ENCODE measurements at places on chromosomes 12 and 14. TPM values are rescaled to one million over a fixed set of nuclear protein-coding genes. Genes with fewer than 3 reads are reported as not detected.

CLEC14A gene
- not detected for total RNA-seq

KRT72 gene
- total RNA-seq: not detected

LRP1-AS gene
- total RNA-seq: not detected

CLEC4C gene
- not detected for total RNA-seq

ASB2 gene
- not detected for total RNA-seq

FGF23 gene
- total RNA-seq: not detected

SLCO1B3 gene
- not detected for total RNA-seq

KRT79 gene
- not detected for total RNA-seq

PDE6H gene
- total RNA-seq: not detected

RND1 gene
- total RNA-seq: not detected

NPFF gene
- not detected for total RNA-seq

DNA sequence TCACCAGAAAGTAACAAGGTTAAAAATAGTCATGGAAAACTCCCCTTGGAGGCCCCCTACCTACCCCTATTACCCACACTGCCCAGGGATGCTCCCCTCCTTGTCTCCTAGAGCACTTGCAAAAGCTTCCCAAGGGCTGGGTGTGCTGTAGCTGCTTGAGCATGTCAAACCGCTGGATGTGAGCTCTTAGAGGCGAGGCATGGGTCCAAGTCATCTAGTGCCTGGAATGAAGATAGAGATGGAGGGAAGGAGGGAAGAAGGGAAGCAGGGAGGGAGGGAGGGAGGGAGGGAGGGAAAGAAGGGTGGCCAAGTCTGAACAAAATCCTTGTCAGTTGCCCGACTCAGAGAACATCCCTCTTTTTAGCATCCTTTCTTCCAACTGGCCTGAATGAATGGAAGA lies 43.1 kb downstream of the LTBP2 start:
- no peak for DNase-seq

DNA sequence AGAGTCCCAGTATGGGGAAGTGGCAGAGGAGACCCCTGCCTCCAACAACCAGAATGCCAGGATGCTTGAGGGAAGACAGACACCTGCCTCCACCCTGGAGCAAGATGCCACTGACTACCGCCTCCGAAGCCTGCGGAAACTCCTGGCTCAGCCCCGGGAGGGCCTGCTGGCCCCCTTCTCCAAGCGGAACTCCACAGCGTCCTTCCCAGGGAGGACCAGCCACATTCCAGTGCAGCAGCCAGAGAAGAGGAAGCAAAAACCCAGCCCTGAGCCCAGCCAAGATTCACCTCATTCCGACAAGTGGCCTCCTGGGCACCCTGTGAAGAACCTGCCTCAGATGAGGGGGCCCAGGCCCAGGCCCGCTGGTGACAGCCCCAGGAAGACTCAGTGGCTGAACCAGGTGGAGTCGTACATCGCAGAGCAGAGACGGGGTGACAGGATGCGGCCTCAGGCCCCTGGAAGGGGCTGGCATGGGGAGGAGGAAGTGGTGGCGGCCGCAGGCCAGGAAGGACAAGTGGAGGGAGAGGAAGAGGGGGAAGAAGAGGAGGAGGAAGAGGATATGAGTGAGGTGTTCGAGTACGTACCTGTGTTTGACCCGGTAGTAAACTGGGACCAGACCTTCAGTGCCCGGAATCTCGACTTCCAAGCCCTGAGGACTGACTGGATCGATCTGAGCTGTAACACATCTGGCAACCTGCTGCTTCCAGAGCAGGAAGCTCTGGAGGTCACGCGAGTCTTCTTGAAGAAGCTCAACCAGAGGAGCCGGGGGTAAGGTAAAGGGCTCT lies 93.7 kb downstream of the B4GALNT3 start:
- DNase-seq: no peak

DNA sequence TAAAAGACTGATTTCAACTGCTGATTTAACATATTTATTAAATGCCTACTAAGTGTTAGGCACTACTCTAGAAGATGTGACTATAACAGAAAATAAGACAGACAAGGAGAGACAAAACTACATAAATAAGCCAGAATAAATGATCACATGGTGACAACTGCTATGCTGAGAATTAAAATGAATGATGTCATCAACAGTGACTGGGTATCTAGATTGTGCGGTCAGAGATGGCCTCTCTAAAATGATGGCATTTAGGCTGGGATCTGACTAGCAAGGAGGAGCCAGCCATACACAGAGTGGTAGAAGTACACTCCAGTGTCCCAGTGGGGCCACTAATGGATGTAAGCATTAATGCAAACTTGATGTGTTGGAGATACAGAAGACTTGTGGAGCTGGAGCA lies 37.6 kb upstream of the SOX5 start:
- no peak for DNase-seq

DNA sequence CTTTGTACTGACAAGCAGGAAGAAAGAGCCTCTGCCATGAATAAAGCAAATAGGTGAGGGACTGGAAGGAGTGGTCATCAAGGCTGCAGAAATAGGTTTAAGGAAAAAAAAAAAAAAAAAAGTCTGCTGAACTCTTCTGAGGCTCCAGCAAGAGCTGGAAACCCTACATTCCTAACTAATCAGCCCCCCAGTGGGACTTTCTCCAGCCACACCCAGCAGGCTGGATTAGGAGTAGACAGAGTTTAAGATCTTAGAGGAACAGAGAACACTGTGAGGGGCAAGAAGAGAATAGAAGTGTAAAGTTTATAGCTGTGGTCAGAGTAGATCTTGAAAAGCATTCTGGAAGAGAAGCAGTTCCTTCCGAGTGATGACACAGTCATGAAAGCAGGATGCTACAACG lies 66.4 kb downstream of the ATXN2 start:
- DNase-seq: no peak

- DNase-seq: no peak
These were observed 12.4 kb downstream of the PPP1R13B start for GRCh38 chr14:103834956-103835355.

GRCh38 chr12:19120795-19121194 lies 8.7 kb upstream of the PLEKHA5 start:
- DNase-seq: peak; percentile 34

- no peak for DNase-seq
These were observed 491.1 kb upstream of the RGS6 start for GRCh38 chr14:71441126-71441525.

GRCh38 chr14:66369157-66369697 lies 116.9 kb upstream of the CCDC196 start:
- no peak for DNase-seq

DNA sequence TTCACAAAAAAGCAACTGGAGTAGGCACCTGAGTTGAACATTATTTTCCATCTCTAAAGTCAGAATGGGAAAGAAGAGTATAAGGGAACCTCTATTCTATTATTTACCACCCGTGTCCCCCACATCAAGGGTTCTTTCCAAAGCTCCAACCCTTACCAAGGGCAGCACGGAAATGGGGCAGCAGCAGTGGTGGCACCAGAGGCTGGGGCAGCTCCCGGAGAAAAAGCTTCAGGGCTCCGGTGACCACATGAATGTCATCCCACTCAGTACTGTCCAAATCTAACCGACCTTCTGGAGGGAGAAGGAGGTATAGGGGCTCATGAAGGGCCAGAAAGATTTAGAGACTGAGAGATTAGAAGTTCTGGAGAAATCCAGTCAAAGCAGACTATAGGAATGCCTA lies 5.8 kb downstream of the ARHGAP9 start:
- no peak for DNase-seq

DNA sequence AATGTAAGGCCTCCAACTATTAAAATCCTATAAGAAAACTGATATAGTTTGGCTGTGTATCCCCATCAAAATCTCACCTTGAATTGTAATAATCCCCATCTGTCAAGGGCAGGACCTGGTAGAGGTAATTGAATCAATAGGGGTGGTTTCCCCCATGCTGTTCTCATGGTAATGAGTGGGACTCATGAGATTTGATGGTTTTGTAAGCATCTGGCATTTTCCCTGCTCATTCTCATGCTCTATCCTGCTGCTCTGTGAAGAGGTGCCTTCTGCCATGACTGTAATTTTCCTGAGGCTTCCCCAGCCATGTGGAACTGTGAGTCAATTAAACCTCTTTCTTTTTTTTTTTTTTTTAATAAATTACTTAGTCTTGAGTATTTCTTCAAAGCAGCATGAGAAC lies 31.9 kb downstream of the TSPAN19 start:
- no peak for DNase-seq

DNA sequence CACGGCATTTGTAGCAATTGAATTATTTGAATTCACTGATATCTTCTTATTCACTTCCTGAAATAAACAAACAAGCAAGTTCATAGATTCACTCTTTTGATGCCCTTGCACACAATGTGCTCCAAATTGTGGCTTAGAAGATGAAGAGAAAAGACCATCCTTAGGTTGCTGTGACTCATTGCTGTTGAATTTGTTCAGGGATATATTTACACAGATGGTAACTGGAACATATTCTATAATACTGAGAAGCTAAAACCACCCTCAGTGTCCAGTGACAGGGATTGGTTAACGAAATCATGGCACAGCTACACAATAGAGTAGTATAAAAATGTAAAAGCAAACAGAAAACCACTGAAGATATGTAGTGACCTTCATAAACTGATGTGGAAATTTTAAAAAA lies 3.1 kb downstream of the PRB4 start:
- DNase-seq: peak; percentile 39

- no peak for DNase-seq
These were observed 1.9 kb upstream of the HOXC5 start for GRCh38 chr12:54030889-54031471.

GRCh38 chr12:118376089-118377020 lies at the start of gene SUDS3:
TSS of gene SUDS3 (plus strand) at chr12:118376555. CDS start at chr12:118376692, 137 bp downstream.
- peak; percentile 65 for DNase-seq

DNA sequence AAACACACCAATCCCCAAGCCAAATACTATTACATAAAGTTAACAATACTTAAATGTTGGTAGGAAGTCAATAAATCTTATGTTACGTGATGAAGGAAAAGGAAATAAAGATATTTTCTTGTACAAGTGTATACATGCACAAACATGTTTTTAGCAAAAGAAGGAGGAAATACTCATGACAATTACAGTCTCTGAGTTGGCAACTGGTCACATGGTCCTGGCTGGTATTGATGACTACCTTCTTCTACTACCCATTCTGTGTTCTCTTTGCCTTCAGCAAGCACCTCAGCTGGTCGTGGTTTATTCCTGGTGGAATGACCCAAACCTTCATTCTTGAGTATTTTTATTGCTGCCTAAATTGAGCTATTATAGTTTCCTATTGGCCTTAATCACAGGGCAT lies 84.8 kb downstream of the PLBD1 start:
- no peak for DNase-seq
